ENCODE measurements at places on chromosomes 12 and 14. TPM values are rescaled to one million over a fixed set of nuclear protein-coding genes. Genes with fewer than 3 reads are reported as not detected.
A peak's percentile ranks its signal among the peaks of the same experiment; 100 is the strongest.

DNA sequence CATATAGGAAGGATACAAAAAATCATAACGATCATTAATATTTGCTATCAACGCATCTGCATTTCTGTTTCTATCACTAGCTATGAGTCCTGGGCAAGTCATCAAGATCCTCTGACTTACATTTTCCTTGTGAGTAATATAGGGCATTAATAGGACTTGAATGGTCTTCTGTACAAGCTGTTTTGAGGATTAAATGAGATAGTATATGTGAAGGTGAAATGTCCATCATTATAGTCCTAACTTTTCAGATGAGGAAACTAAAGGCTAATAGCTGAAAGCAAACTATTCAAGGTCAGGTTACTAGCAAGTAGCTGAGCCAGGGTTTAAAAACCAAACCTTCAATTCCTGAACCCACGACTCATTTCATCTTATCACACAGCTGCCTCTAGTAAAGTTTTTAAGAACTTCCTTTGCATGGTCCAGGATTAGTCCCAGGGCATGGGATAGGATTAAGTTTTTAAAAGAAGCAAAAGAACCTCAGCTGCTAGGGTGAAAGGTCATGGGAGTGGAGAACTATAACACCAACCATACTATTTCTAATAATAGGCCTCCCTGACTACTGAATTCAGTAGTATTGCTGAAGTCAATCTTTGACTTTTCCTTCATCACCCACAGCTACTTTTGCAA lies 101.4 kb upstream of the ADAMTS20 start:
- no peaks in the 10 kb centered on the region for H3K4me1 ChIP-seq
- H3K27ac ChIP-seq: no peak overlapping the region
- no peak overlapping the region for H3K4me3 ChIP-seq
- DNase-seq: no peak

DNA sequence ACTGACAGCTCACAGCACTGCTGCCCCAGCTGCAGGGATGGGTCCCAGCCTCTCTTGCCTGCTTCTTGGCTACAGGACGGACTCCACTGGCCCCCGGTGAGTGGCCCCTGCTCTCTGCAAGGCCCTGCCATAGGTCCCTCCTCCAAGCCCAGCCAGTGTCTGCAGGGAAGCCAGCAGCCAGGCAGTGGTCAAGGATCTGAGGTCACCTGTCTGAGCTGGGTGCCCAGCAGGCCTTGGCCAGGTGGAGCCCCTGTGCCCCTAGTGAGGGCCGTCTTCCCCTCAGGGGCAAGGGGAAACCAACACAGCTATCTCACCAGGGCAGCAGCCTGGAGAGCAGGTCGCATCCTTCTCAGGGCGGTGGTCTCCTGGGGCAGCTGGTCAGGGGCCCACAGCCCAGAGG lies 13.2 kb downstream of the XRCC3 start:
- H3K27me3 ChIP-seq: no peaks in the 10 kb centered on the region
- H3K36me3 ChIP-seq: peaks cover 7% of the 10 kb centered on the region
- DNase-seq: no peak
- no peaks in the 10 kb centered on the region for H3K4me1 ChIP-seq
- H3K27ac ChIP-seq: no peak overlapping the region
- H3K4me3 ChIP-seq: no peak overlapping the region

The KLRK1 gene
- not detected for polyA plus RNA-seq

The ABCC9 gene
- polyA plus RNA-seq: 0.02 TPM

- peak overlapping the region; percentile 39 for H3K27ac ChIP-seq
- DNase-seq: no peak
- peaks cover 53% of the 10 kb centered on the region for H3K36me3 ChIP-seq
These were observed 18.9 kb downstream of the ZCCHC8 start for GRCh38 chr12:122481861-122482260.

GRCh38 chr14:90499121-90499520 lies 102.3 kb downstream of the CALM1 start:
- peak; percentile 5 for DNase-seq
- no peak overlapping the region for H3K27ac ChIP-seq
- no peak overlapping the region for H3K4me3 ChIP-seq
- H3K27me3 ChIP-seq: no peaks in the 10 kb centered on the region
- no peaks in the 10 kb centered on the region for H3K4me1 ChIP-seq

Measured in SK-N-SH (cell line).